ENCODE measurements at places on chromosomes 3 and 15. TPM values are rescaled to one million over a fixed set of nuclear protein-coding genes. Genes with fewer than 3 reads are reported as not detected.

The BNC1 gene
- 0.19 TPM for total RNA-seq

The GRM2 gene
- total RNA-seq: 0.11 TPM

- no peak for DNase-seq
Measured at GRCh38 chr15:63035253-63035652, 7.3 kb upstream of the TPM1 start.

DNA sequence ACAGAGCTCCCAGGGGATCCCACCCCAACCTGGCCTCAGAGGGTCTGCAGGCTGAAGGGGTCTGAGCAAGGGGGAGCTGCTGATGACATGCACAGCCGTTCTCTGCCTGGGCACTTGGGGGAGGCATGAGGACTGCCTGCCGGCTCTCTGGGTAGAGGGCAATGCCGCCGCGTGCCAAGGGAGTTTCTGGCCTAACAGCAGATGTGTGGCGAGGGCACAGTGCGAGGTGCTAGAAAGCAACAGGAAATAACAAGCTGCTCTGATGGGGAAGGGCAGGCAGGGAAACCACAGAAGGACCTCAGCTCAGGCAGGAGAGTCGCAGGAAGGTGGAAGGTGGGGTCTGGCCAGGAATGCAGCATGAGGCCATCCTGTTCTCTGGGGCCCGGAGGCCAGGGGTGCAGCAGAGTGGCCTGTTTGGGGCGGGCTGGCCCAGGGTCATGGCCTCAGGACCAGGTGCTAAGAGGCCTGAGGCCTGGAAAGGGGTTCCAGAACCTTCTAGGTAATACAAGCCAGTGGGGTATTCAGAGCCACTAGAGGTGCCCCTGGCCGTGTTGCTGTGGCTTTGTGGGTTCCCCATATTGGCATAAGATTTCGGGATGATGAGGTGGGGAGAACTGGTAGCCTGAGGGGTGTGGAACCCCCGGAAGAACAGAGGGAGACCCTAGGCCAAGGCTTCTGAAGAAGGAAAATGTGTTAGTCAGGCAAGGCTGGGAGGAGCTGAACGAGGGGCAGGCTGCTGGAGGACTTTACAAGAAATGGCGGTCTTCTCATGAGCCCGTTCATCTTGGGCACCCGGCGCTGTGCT lies 41.2 kb downstream of the RGMA start:
- DNase-seq: no peak

DNA sequence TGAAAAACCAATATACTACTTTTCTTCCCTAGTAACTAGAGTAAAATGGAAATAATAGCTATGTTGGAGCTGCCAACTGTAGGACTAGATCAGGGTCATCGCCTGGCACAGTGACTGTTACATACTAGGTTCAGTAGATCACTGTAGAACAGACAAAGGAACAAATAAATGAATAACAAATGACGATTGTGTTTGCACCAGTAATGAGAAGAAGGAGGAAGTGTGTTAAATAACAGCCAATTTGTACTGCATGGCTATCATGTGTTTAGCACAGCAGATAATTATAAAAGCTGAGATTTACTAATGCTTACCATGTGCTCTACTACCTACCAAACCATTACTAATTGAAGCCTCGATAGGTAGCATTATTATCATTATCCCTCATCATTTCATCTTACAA lies 85.3 kb upstream of the FXR1 start:
- DNase-seq: no peak

Data from esophagus muscularis mucosa (tissue), 4 donors.